ENCODE measurements at places on chromosomes 7 and 10. TPM values are rescaled to one million over a fixed set of nuclear protein-coding genes. Genes with fewer than 3 reads are reported as not detected.

CDH23 gene
- total RNA-seq = not detected

ZNF853 gene
- total RNA-seq = 1.0 TPM

LIPJ gene
- not detected for total RNA-seq

EEPD1 gene
- 31.8 TPM for total RNA-seq

FGF8 gene
- not detected for total RNA-seq

SLC13A1 gene
- total RNA-seq = not detected

CLDN12 gene
- 12.7 TPM for total RNA-seq

ASB15 gene
- not detected for total RNA-seq

RSPH10B gene
- not detected for total RNA-seq

MOGAT3 gene
- total RNA-seq = not detected

ACADSB gene
- 2.8 TPM for total RNA-seq

RBAK gene
- total RNA-seq = 7.0 TPM

EPO gene
- not detected for total RNA-seq

SRRM3 gene
- 3.2 TPM for total RNA-seq

SLC13A4 gene
- total RNA-seq = not detected

CYP2C9 gene
- not detected for total RNA-seq

FKBP6 gene
- not detected for total RNA-seq

UPK3BL1 gene
- 22.7 TPM for total RNA-seq

ENTPD1 gene
- total RNA-seq = not detected

RABGEF1 gene
- 19.8 TPM for total RNA-seq

NAT16 gene
- total RNA-seq = not detected

HOGA1 gene
- total RNA-seq = 0.15 TPM

LEP gene
- total RNA-seq = not detected

CALHM2 gene
- total RNA-seq = 1.3 TPM

ZFAND4 gene
- total RNA-seq = 8.7 TPM

UTF1 gene
- not detected for total RNA-seq

ZP3 gene
- total RNA-seq = 11.9 TPM

AS3MT gene
- 1.7 TPM for total RNA-seq

STOX1 gene
- total RNA-seq = 1.4 TPM

IGFBP3 gene
- 120 TPM for total RNA-seq

LUC7L2 gene
- 67.4 TPM for total RNA-seq

CYP3A7 gene
- total RNA-seq = not detected

FGFR2 gene
- 0.17 TPM for total RNA-seq

C10orf53 gene
- total RNA-seq = not detected

SLC16A12 gene
- total RNA-seq = not detected

BUD23 gene
- total RNA-seq = 138 TPM

CCL24 gene
- not detected for total RNA-seq

ADGRA1 gene
- total RNA-seq = not detected

PRF1 gene
- total RNA-seq = not detected

STK31 gene
- 1.6 TPM for total RNA-seq

ZNF467 gene
- 4.1 TPM for total RNA-seq

TMEM140 gene
- total RNA-seq = not detected

APBB1IP gene
- total RNA-seq = not detected

ZNF239 gene
- total RNA-seq = 9.7 TPM

LIPK gene
- total RNA-seq = not detected

PILRB gene
- total RNA-seq = 74.1 TPM

SEMA3C gene
- 28.0 TPM for total RNA-seq

CTAGE8 gene
- total RNA-seq = 1.2 TPM

SAMD9L gene
- 2.8 TPM for total RNA-seq

ZC3HAV1L gene
- 8.7 TPM for total RNA-seq

SPDYE2 gene
- total RNA-seq = not detected

EIF5AL1 gene
- total RNA-seq = 0.75 TPM

TRIL gene
- total RNA-seq = 0.12 TPM

CTTNBP2 gene
- total RNA-seq = 1.0 TPM

TAS2R41 gene
- total RNA-seq = not detected

TMEM26 gene
- total RNA-seq = not detected

FFAR4 gene
- total RNA-seq = 1.5 TPM

All from PC-3 (cell line).